NCI-H2081 (cell line): ENCODE measurements at places on chromosomes 2 and 18.

- DNase-seq: no peak
Measured at GRCh38 chr2:206721256-206721920, 3.2 kb upstream of the DYTN start.

DNA sequence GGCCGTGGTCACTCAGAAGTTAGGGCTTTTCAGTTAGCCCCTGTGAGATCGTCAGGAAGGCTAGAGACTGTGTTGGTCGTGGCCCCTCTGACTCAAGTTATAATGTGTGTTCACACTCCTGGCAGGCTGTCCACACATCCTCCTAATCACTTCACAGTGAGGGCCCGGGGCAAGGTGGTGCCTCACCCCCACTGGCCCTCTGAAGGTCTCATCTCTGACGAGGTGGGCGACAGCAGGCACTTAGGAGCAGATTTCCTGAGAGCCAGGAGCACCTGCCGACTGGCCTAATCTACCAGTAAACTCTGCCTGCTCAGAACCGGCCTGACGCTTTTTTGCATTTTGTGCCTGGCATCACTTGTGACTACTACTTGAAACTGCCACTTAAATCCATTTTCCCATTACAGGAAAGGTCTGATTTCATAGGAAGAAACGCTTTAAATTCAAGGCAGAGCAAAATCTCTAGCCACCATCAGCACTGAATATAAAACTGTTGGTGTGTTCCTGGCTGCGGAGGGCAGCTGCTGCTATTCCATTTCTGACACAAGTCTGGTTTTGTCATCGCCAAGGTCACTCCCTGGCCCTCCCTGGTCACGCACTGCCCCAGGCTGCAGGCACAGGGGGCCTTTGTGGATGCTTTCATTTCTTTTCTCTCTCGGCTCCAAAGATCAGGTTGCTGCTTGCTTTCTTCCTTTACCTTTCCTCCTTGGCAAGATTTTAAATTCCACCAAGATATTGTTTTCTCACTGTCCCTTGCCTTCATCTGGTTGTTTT lies 48.0 kb downstream of the RAB12 start:
- no peak for DNase-seq

- DNase-seq: no peak
Measured at GRCh38 chr18:59820663-59821062, 79.1 kb upstream of the PMAIP1 start.

DNA sequence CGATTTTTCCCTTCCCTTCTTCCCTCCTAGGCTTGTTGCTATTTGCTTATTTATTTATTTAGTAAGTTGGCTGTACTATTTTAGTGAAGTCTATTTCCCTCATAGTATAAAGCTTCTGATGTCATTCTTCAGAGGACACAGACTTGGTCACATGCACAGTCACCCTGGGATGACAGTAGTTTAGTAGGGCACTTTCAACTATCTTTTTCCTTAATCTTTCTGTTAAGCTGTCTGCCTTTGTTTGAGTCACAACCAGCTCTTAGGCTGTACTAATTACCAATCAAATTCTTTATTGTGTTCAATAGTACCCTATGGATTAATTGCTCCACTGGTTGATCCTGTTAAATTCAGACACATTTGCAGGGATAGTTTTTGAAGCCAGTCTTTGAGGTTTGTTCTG lies 26.9 kb upstream of the RAB31 start:
- no peak for DNase-seq

DNA sequence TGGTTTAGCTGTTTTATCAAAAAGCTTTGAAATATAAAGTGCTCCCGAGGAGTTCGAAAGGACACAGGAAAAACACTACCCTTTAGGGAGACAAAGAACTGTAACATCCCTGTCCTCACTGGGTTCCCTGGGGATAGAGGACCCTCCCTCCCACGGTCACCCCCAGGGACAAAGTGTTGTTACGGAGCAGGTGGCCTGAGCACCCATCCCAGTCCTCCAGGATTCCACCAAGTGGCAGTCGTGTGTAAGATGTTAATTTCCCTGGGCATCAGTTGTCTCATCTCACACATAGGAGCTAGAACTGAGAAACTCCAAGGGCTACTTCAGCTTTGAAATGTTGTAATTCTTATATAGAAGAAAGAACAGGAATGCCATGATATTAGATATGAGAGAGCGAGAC lies 137.7 kb downstream of the ALK start:
- DNase-seq: no peak

DNA sequence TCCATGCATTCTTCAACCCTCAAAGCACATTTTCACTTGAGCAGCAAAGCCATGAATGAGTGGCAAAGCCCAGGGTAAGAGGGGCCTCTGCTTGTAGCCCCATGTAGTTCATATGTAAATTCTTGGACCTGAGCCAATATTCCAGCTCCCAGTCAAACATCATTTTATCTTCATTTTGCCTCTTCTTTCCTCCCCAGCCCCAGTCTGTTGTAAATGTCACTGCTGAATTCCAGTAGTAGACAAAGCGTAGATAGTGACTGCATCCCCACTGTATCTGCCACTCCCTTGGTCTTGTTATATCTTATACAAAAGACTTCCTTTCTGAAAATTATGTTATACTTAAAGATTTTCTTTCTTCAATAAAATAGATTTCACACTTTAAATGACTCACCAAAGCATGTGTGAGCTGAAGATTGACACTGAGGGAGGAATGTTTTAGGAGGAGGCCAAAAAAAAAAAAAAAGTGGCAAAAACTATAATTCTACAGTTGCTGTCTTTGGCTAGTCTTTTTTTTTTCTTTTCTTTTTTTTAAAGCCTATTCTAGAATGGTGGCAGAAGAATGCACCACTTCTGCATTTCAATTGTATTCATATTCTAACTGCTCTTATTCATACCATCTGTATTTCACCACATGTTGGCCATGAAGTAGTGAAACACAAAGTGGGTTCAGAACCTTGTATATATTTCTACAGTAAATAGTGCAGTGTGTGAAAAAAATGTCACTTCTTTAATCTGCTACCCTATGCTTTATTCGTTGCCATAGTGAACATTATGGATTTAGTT lies 306.1 kb downstream of the CPS1 start:
- peak; percentile 6 for DNase-seq

- DNase-seq: no peak
Measured at GRCh38 chr2:179983250-179983932, 23.7 kb downstream of the CWC22 start.

DNA sequence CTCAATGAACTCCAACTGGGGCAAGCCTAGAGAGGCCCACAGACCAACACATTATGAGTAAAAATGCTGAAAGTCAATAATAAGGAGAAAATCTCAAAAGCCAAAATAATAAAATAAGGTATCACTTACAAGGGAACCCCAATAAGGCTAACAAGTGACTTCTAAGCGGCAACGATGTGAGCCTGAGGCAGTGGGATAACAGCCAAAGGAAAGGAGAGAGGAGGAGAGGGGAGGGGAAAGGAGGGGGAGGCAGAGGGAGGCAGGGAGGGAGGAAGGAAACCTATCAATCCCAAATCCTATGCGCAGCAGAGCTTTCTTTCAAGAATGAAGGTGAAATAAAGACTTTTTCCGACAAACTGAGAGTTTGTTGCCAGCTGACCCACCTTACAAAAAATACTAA lies 6.0 kb upstream of the NFATC1 start:
- no peak for DNase-seq

- DNase-seq: no peak
Measured at GRCh38 chr2:133517876-133518275, 50.4 kb downstream of the NCKAP5 start.

DNA sequence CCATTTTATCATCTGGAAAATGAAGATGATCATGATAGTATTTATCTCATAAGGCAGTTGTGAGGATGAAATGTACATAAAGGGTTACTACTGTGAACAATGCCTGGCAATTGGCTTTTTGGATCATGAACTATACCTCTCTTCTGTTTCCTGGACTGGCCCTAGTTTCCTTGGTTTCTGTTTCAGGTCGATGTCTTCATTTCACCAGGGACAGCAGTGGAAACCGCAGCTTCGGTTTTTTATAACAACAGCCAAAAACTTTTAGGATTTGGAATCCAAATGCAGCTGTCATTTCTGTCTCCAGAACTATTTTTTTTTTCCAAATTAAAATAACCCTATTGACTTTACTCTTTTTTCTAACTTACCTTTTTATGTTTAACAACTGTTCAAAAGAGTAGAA lies 425.1 kb downstream of the RND3 start:
- DNase-seq: no peak

GRCh38 chr2:54042897-54043620 lies 72.3 kb upstream of the PSME4 start:
- no peak for DNase-seq

GRCh38 chr2:47301277-47301618 lies 101.7 kb upstream of the MSH2 start:
- DNase-seq: no peak

- no peak for DNase-seq
Measured at GRCh38 chr2:11320698-11321492, 23.5 kb downstream of the ROCK2 start.

GRCh38 chr18:23627970-23628369 lies 34.7 kb downstream of the ANKRD29 start:
- no peak for DNase-seq

GRCh38 chr2:230346921-230347533 lies 20.0 kb downstream of the SP140L start:
- no peak for DNase-seq

GRCh38 chr18:41992066-41992465 lies 37.0 kb downstream of the PIK3C3 start:
- no peak for DNase-seq
